ENCODE measurements at places on chromosomes 7 and 10.

- DNase-seq, result no peak
Observed at GRCh38 chr7:25303281-25304181, 75.2 kb upstream of the NPVF start.

- no peak for DNase-seq
Observed at GRCh38 chr7:22945584-22945983, 68.3 kb downstream of the HYCC1 start.

DNA sequence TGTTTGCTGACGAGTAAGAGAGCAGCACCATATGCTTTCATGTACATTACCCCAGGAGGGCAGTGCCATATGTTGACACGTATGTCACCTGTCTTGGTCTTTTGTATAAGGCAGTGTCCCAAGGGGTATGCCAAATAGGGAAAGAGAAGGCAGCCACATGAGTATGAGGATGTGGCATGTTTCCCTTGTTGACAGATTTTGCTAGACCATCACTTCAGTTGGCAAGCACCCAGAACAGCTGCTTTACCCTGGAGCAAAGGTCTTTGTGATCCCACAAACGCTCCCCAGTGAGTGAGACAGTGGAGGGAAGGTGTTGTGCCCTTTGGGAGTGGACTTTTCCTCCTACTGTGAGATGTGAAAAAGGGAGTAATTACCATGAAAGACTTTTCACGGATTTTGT, 350.1 kb downstream of the ETV1 start:
- DNase-seq, result no peak

GRCh38 chr10:123044391-123044790, 35.6 kb downstream of the ACADSB start:
- no peak for DNase-seq

DNA sequence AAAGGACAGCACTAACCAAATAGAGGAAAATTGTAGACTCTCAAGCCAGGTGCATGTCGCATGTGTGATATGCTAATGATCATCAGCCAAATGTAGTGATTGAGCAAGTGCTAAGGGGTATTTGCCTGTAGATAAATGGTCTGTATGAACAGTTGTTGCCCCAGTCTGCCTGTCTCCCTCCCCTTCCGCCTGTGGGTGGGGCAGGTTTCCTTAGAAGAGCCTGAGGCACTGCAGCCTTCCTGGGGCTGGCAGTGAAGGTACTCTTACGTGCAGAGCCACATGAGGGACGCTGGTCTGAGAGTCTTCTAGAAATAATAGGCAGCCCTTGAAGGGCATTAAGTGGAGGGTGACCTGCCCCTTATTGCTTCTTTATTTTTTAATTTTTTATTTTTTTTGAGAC, 152.1 kb downstream of the SNX10 start:
- no peak for DNase-seq

GRCh38 chr10:114017271-114017670, 26.4 kb upstream of the ADRB1 start:
- DNase-seq, result no peak

DNA sequence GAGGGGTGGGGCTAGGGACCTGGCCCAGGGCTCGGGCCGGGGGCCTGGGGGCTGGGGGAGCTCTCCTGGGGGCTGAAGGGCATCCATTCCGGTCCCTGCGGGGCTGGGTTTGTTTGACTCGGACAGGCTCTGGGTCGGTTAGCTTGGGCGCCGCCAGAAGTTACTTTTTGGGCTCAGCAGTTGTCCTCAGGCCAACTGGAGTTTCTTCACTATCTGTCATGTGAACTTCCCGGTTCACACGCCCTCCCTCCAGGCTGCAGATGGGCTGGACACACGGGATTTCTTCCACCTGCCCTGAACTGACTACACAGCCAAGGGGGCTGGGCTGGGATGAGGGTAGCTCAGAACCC, 3.8 kb downstream of the SLC4A2 start:
- no peak for DNase-seq

- DNase-seq, result no peak
Observed at GRCh38 chr7:149872419-149873073, 1.2 kb upstream of the ATP6V0E2 start.

- no peak for DNase-seq
Observed at GRCh38 chr7:147474862-147475261, 1115.7 kb upstream of the C7orf33 start.

GRCh38 chr10:85513436-85513835, 853.2 kb downstream of the GRID1 start:
- no peak for DNase-seq

GRCh38 chr7:150898475-150899011, 46.2 kb downstream of the AOC1 start:
- peak; percentile 72 for DNase-seq

DNA sequence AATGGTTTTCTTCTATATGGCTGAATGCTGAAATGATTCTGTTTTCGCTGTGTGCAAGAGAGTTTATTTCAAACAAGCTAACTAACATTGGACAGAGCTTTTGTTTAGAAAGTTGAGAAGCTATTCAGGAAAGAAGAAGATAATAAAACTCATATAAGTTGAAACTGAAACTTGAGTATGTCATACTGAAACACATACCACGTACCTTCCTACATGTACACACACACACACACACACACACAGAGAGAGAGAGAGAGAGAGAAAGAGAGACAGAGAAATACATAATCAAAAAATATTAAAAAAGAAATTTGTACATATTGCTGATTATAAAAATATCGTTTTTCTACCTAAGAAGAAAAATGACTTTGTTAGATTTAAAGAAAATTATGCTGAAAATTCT, 561.9 kb upstream of the KCND2 start:
- no peak for DNase-seq

DNA sequence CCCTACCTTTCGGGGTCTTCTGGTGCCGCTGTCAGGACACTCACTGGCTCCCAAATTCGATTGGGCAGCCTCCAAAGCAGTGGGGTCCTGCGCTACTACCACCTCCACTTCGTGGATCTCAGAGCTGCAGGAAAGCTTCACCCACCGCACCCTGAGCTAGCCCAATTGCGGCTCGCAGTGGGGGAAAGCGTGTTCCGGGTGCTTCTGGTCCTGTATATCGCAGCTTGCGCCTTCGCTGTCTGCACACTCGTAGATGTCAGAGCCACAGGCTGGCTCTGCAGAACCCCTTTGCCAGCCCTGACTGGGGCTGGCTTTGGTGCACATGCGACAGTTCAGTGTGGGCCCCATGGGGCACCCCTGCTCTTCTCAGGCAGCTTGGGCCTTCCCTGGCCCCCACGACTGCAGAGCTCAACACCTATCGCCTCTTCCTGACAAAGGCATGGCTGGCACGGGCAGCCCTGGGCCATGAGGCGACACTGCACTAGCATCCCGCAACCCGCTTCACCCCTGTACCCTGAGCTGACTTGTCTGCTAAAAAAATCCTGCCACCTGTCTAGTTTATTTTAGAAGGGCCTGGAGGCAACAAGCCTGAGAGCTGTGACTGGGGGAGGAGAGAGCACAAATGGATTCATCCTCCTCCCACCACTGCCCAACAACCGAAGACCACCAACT, 78.7 kb upstream of the ABI1 start:
- DNase-seq, result no peak

GRCh38 chr7:34042406-34042805, 137.1 kb downstream of the BMPER start:
- no peak for DNase-seq

GRCh38 chr7:98282703-98283102, 1.2 kb downstream of the BRI3 start:
- DNase-seq, result no peak

DNA sequence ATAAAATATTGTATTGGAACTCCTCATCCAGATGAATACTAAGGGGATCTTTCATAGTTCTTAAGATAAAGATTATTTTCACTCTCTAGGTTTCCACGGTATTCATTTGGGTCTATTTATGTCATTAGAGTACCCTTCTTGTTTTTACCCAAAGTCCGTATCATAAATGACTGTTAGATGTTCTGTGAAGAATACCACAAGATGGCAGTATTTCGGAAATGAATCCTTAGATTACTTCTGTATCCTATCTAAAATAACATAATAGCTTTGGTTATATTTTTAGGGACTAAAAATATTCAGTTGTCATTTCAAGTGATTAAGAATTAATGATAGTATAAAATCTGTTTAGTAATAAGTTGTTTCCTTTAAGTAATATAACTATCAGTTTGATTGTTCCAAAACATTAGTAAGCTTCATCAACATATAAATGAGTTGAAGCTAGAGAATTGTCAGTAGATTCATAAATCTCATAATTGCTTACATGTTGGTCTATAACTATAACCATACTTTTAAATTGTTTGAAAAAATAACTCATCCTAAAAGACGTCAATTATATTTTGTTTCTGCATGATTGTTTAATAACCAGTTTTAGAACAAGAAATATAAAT, 337.5 kb upstream of the KCND2 start:
- no peak for DNase-seq

GRCh38 chr7:114087653-114088469, 169.1 kb upstream of the PPP1R3A start:
- no peak for DNase-seq
